SK-MEL-5 (cell line): ENCODE measurements at places on chromosomes 2 and 18. TPM values are rescaled to one million over a fixed set of nuclear protein-coding genes. Genes with fewer than 3 reads are reported as not detected.

DNA sequence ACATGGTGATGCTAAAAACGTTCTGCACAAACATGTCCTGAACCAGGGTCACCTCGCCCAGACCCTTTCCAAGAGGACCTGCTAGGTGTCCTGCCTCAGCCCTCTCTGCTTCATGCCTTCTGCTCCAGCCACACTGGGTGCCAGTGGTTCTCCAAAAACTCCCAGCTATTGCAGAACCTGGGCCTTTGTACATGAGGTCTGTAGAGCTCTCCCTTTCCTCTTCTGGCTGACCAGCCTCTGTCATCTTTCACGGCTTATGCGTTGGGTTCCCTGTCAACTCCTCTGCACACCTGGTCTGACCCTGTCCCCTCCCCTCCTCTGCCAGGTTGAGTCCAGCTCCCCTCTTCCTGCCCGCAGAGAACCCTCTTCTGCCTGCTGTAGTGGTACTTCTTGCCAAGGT lies 35.5 kb upstream of the IGFBP5 start:
- no peak for DNase-seq

- no peak for DNase-seq
Observed at GRCh38 chr18:14925281-14925709, 177.3 kb downstream of the ANKRD30B start.

DNA sequence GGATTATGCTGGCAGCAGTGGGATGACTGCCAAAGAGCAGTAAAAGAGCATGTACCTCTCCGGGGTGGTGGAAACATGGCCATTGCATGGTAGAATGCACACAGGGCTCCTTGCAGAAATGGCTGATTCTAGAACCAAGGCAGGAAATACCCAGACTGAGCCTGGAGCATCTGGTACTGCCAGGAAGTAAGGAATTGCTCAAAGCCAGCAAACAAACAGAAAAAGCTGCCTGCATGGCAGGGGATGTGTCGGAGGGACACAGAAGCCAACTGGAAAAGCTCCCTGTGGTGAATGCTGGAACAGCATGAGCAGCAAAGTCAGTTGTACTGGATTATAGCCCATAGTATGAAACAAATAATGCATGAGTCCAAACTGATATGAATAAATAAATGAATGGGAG lies 78.0 kb upstream of the NFATC1 start:
- no peak for DNase-seq

DNA sequence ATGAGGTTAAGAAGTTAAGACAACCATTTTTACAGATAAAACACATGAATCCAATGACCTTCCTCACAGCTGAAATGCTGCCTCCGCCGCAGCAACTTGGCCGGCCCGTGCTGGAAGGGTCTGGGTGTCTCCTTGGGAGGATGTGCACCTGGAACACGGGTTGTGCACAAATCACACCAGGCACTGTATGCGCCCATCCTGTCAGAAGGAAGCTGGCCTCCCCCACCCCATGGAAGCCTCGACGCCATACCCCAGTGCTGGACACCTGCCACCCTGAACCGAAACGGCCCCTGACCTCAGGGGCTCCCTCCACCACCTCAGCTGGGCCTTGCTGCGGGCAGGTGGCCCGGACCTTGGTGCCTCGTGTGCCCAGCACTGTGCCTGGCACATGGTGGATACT lies 111.8 kb downstream of the PXDN start:
- DNase-seq, result no peak

CYTIP gene
- total RNA-seq, result not detected in 2 replicates

ETAA1 gene
- total RNA-seq, result 26.4 and 28.8 TPM in 2 replicates

FBXO15 gene
- 1.0 and 1.3 TPM in 2 replicates for total RNA-seq

DPP4 gene
- 0.08 TPM in 1 of 2 replicates, not detected in the other for total RNA-seq
